Stimulated activated CD8-positive, alpha-beta memory T cell treated with anti-CD3 and anti-CD28 coated beads, Interleukin-7, amount 100 ng/mL, for 48 hours (primary cell): ENCODE measurements at places on chromosomes 3 and 15.

GRCh38 chr3:45865563-45865962 lies 20.8 kb upstream of the CCR9 start:
- no peak for DNase-seq

DNA sequence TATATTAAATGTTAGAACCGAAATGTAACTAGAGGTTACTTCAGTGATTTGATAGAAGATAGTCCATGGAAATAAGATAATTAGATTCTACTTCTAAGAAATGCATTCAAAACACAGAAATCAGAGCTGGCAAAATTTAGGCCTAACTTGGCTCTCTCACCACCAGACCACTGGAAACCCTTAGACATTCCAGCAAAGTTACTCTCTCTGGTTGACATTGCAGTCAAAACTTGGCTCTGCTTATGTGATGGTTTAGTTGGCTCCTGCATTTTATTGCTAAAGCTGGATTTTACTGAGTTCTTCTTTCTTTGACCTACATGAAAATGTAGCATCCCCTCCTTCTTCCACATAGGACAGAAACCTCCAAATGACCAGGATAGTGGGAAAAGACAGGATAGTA lies 35.4 kb upstream of the CBLB start:
- DNase-seq, result no peak

GRCh38 chr3:54065586-54065985 lies 56.8 kb upstream of the CACNA2D3 start:
- DNase-seq, result no peak

- no peak for DNase-seq
Measured at GRCh38 chr3:108036984-108037741, 53.7 kb downstream of the CD47 start.

DNA sequence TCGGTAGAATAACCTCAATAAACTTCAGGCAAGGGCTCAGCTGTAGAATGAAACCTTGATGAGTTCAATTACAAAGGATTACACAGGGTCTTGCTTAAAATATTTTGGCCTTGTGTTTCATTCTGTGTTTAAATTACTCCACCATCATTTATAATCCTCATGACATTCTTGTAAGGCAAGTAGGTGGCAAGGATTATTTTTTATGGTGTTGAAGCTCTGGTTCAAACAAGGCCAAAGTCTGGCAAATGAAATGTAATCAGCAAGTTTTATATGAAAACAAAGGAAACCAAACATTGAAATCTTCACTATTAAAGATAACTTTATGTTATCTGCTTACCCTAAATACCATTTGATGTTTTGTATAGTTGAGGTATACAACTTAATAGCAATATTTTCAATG lies 221.3 kb upstream of the HES1 start:
- DNase-seq, result no peak

DNA sequence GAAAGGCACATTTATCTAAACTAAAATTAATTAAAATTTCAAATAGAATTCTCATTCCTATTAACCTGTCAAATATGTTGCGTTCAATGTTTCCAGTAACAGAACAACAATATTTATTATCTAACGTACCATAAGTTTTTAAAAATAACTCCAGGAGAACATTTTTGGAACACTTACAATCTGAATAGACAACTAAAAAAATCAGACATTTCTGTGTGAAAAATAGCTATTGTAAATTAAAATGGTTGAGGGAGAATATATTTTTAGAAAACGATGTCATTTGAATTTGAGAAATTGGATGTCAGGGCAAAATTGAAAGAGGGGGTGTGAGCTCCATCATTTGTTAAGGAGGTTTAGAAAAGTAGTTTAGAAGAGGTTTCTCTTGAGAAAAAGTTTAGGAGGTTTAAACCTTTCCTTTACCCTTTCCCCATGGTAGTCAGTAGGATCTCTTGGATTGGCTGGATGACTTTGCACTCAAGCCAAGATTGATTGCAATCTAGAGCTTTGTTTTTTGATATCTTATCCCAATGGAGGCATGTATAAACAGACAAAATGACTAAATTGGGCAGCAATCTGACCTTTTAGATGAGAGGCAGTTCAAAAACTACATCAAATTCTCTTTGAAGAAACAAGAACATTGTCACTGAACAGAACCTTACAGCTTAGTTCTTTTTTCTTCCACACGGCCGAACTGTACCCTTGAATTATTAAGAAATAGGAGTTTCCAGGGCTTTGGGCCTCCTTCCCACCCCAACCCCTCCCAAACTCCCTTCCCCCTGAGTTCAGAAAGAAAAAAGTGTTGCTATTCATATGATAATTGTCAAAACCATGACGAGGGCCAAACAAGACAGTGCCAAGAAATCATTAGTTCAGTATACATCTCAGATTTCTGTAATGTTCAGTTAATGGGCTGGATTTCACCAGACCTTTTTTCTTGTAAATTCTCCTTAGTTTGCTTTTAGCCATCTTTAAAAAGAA lies 79.7 kb upstream of the CDIN1 start:
- DNase-seq, result no peak

DNA sequence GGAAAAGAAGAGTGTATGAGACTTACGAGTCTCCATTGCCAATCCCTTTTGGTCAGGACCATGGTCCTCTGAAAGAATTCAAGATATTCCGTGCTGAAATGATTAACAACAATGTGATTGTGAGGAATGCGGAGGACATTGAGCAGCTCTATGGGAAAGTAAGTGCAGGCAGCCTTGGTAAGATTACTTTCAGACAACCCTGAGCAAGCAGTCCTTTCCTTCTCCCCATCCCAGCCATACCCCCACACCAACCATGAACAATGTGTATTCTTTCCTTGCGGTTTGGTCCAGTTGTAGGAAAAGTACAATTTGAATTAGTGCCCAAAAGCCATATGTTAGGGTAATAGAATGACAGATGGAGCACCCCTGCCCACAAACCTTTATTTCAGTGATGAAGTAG lies 5.6 kb downstream of the TSEN2 start:
- DNase-seq, result no peak

DNA sequence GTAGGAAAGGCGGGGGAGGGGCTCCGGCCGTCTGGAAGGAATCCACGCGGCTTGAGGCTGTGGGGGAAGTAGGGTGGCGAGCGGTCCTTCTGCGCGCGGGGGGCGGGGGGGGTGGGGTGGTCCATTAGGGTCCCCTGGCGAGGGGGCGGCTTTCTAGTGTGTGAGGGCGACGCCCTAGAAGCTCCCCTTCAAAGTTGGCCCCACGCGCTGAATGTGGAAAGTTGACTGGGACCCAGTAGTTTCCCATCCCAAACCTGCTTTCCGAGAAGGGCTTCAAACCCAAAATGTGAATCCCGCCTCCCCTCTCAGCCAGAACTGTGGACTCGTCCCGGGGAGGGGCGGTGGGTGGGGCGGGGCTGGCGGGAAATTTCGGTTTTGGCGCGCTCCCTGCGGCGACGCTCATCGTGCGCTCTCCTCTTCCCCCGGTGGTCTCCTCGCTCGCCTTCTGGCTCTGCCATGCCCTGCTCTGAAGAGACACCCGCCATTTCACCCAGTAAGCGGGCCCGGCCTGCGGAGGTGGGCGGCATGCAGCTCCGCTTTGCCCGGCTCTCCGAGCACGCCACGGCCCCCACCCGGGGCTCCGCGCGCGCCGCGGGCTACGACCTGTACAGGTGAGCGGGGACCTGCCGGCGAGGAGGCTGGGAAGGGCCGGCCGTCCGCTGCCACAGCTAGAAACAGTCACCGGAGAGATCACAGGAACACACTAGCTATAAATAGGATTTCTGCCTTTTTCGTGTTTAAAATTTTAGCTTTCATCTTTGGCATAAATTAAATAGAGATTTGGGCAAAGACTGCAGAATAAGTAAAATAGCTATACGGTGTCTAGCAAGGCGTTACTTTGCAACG lies 790 bp downstream of the DUT start:
- DNase-seq, result peak; percentile 56

GRCh38 chr15:73303636-73304035 lies 65.1 kb downstream of the HCN4 start:
- no peak for DNase-seq

GRCh38 chr3:99084826-99085225 lies 183.3 kb upstream of the DCBLD2 start:
- no peak for DNase-seq

DNA sequence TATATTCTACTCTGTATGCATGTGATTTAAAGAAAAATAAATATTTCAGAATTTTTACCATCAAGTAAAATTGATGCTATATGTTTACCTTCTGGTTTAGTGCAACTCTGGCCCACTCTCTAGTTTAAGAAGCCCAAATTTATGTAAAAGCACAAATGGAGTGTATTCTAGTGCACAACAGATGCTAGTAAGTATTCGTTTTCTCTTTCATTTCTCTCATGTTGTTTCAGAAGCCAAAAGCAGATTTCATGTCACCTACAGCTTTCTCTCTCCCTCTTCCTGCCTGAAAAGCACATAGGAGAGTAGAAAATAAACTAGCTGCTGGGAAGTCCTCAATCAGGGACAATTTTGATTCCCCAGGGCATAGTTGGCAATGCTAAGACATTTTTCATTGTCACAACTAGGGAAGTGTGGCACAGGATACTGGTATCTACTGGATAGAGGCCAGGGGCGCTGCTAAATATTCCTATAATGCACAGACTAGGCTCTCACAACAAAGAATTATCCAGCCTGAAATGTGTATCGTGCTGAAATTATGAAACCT lies 147.4 kb upstream of the ARHGEF26 start:
- no peak for DNase-seq

- DNase-seq, result no peak
Measured at GRCh38 chr15:70047386-70048197, 50.1 kb downstream of the TLE3 start.

GRCh38 chr15:90364251-90364650 lies 12.2 kb downstream of the ZNF774 start:
- DNase-seq, result no peak

DNA sequence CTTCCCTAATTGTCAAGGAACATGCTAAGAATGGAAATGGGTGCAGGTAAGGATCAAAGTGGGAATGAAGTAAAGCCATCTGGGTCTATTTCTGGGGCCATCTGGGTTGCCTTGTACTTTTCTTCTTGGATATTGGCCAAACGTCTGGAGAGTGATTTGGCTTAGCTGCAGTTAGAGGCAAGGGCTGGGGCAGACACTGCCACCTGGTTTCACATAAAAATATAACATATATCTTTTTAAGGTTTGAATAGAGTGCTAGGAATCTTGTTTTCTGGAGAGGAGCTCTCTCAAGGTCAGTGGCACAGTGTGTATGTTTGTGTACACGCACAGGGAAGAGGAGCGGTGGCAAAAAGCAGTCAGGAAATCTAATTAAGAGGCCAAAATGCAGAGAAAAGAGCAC lies 24.7 kb upstream of the EOMES start:
- no peak for DNase-seq

- DNase-seq, result no peak
Measured at GRCh38 chr15:64571857-64572291, 111.5 kb downstream of the ZNF609 start.

GRCh38 chr3:109117939-109118338 lies at the start of gene MORC1:
Gene MORC1, minus strand, starts transcription at chr3:109118134. Its CDS starts 75 bp downstream, at chr3:109118059.
- no peak for DNase-seq

DNA sequence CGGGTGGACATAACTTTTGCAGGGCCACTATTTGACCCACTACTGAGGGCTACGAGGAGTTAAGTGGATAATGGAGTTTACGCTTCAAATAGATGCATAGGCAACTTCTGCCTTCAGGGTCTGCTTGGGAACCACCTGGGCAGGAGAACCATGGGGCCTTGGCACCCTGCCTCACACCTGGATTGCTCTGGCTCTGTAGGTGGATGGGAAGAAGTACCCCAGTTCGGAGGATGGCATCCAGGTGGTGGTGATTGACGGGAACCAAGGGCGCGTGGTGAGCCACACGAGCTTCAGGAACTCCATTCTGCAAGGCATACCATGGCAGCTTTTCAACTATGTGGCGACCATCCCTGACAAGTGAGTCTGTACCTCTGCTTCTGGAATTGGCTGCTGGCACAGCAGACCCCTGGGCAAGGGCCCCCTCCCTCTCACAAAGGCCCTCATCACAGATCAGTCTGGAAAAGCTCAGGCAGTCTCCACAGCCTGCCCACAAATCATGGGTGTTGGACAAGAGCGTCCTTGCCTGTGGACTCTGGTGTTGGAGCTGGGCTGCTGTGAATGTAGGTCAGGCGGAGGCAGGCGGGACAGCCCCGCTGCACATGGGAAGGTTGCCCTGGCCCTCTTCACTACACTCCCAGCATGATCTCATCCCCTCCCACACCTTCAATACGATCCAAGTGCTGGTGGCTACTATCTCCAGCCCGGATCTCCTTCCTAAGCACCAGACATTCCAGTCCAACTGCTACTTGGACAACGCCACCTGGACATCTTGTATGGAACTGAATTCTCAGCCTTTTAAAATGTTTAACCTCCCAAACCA lies 46.7 kb downstream of the MESD start:
- DNase-seq, result no peak

DNA sequence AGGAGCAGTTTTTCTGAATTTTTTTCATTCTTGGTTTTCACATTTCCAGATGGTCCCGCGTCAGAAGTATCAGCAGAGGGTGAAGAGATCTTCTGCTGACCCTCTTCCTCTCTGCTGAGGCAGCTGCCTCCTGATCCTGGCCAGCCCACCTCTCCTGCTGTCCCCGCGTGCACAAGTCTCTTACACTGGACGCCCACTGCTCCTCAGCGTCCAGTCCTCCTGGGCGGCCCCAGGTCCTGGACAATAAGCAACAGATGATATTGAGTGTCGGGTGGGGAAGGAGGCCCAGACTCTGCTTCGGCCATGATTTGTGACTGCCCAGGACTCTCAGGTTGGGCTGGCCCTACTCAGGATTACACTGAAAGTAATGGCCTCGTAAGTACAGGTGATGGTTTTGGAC lies 50.1 kb downstream of the KLHL25 start:
- no peak for DNase-seq
